ENCODE measurements at places on chromosomes 16 and 17.

- no peak for DNase-seq
These were observed 65.0 kb upstream of the AXIN2 start for GRCh38 chr17:65626451-65626850.

DNA sequence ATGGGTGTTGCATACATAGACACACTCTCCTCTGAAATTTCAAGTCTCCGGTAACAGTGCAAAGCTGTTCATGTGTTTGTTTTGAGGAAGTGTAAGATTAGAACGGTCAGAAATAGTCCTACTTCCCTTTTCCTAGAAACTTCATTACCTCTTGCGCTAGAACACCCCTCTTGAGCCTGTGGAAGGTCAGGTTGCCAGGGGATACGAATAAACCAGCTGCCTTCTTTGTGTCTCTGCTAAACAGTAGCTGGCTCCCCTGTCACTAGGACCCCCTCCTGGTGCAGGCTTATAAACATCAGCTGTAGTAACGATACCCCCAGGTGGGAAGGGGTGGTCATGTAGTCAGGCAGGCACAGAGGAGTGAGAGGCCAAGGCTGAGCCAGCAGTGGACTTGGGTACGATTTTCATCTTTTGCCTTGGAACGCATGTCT lies 113.4 kb upstream of the RCVRN start:
- no peak for DNase-seq

GRCh38 chr16:74954763-74955162 lies 30.2 kb downstream of the WDR59 start:
- DNase-seq: no peak

DNA sequence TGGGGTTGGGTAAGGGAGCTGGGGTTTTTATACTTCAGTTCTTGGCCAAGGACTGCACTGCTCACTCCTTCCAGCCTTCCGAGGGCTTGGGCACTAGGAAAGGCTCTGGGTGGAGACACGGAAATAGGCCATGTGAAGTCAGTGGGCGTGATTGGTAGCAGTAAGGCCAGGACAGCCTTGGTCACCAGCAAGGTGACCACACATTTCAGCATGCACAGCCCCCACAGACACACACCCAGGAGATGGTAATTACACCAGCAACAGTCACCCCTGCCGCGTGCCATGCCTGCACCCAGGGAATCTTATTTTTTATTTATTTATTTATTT lies 252.5 kb downstream of the SEC14L1 start:
- no peak for DNase-seq

DNA sequence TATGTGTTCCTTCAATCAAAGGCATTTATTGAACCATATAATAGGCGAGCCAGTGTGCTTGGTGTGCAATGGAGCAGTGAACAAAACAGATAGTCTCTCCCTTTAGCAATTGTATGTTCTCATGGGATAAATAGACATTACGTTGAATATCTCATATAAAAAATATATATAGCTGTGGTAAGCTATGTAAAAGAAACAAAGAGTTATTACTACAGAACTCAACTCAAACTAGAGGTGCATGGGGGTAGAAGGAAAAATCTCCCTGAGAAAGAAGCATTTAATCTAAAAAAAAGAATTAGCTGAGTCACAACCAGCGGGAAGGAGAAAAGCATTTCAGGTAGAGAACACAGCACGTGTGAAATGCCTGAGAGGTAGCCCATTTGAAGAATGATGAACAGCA lies 919.3 kb downstream of the CDH11 start:
- DNase-seq: no peak

DNA sequence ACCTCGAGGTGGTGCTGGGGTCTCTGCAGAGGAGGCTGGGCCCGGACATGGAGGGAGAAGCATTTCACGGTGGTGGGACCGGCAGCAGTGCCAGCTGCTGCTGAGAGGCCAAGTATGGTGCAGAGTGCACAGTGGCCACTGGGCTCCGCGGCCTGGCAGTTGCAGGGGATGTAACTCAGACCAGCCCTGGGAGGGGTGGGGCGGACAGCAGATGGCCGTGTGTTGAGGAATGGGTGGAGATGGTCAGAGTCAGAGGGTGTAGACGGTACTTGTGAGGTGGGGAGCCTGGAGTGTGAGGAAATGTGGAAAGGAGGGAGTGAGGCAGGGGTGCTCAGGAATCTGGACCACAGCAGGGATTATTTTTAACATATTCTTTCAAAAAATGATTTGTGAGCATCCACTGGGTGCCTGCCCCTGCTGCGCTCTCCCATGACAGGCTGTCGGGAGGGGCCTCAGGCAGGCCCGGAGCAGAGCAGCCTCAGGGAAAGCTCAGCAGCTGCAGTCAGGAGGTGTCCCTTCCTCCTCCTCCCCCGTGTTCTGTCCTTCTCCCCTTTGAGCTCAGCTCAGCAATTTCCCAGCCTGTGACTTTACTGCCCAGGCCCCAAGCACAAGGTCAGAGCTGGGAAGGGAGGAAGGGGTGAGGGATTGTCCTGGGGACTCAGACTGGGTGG lies 113.1 kb downstream of the RAP1GAP2 start:
- no peak for DNase-seq

GRCh38 chr17:63694229-63694949 lies 5.5 kb downstream of the LIMD2 start:
- no peak for DNase-seq

DNA sequence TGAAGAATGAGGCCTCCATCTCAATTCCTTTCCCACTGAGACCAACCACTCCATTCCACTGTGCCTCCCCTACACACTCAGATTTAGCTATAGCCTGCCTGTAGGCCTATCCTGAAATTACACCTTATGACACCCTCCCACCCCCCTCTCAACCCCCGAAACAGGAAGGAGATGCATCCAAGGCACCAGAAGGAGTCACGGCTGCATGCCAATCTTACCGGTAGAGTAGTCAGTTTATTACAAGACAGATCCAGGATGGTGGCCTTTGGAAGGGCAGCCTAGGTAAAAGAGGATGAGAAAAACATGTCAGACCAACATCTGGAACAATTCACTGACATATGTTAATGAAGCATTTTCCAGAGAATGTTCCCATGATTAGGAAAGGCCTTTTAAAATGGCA lies 2.6 kb downstream of the LRRC59 start:
- DNase-seq: no peak
